ENCODE measurements at places on chromosomes 11 and 22.

DNA sequence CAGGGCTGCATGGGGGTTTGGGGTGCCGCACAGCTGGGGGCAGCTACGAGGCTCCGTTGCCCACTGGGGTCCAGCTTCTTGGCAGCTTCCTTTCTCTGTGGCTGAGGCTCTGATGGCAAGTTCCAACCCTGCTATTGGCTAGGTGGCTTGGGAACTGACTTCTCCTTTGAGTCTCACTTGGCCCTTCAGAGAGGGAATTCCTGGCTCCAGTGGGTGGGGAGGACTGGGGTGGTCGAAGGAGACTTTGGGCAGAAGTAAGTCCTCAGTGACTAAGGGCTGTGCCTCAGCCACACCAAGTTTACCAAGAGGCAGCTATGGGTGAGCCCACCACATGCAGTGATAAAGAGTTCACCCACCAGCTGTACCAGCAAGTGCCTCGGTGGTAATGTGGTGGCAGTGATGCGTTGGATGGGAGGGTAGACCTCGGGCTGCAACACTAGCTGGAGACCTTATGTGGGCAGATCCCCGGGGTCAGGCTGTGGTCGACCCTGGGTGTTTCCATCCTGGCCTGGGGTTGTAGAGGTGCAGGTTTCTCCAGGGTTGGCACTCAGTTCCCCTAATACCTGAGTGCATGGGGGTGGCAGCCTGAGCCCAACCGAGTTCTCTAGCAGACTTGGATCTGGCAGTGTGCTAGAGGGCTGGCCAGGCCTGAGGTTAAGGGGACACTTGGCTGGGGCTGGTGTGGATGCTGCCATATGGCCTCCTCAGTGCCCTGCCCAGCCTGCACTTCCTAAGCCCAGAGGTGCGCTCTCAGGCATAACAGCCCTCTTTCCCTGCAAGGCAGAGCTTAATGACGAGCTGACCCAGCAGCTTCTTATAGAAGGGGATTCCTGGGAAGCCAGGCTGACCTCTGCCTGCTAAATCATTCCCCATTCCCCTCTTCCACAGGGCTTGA is 197.0 kb upstream of the CADM1 start:
- DNase-seq: no peak

DNA sequence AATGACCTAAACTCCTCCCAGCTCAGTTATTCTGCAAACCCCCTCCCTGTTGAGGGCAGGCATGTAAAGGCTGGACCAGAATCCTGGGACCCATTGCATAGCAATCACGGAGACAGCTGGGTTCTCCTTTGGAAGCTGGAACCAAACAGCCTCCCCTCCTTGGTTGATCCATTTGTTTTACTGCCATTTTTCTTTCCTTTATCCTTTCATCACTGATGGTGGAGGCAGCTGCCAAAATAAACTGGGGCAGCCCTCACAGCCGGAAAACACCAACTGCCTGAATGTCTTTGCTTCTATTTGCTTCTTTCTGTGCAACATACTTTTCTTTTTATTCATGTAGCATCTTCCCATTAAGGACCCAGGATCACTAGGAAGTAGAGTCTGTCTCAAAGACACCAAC is 150.0 kb upstream of the SYT13 start:
- no peak for DNase-seq

DNA sequence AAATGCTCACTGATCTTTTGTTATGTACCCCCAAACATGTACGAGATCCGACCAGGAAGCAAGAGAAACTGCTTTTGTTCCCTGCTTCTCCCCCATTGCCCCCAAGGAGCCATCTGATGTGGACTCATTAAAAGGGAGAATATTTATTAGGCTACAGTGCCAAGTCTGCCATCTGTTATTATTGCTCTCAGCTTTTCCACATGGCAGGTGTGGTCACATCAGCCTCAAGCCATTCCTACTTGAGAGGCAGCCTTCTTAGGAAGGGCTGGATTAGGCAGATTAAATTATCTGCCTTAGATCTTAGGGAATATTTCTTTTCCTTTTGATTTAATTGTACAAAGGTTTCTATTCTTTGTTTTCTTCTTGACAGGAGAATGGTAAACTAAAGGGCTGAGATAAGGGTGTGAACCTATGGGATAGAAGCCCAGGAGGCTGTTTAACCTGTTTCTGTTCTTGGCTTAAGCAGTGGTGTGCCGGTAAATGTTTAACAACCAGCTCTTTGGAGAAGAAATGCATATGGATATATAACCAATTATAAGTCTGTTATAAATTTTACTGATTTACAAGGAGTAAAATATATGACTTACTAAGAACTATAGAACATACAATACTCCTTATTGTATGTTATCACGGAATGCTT is 88.8 kb downstream of the PDHX start:
- no peak for DNase-seq

DNA sequence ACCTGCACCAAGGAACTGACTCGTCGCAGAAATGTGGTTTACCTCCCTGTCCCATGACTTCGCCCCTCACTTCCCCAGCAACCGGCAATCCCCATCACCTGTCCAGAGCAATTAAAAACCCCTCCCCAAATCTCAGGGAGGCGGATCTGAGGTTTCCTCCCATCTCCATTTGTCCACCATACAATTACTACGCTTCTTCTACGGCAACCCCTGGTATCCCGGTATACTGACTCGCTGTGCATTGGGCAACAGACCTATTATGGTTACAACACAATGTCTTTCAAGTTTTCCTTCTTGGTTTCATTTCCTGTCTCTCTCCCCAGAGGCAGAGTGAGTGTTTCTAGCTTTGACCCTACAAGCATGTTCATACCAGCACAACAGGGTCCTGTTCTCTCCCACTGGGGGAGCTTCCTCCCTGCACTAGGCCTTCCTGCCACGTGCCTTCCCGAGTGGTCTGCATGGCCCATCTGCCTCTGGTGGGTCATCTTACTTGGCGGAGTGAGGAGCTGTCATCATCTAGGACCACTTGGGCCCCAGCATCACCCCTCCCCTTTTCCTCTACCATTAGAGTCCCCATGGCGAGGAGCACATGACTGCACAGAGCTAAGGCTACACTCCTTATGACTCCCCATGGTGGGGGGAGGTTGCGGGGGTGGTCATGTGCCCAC is 30.3 kb upstream of the NAP1L4 start:
- DNase-seq: no peak

DNA sequence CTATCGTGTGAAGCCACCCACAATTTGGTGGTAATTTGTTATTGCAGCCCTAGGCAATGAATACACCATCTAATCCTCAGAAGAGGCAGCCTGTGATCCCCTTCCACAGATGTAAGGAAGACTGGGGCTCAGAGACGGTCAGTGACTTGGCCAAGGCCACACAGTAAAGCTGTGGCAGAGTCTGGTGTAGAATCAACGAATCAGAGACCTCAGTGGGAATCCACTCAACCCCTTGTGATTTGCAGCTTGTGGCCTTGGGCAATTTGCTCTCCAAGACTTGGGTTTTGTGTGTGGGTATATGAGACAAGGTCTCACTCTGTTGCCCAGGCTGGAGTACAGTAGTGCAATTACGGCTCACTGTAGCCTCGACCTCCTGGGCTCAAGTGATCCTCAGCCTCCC is 1.9 kb downstream of the LGALS2 start:
- DNase-seq: no peak

DNA sequence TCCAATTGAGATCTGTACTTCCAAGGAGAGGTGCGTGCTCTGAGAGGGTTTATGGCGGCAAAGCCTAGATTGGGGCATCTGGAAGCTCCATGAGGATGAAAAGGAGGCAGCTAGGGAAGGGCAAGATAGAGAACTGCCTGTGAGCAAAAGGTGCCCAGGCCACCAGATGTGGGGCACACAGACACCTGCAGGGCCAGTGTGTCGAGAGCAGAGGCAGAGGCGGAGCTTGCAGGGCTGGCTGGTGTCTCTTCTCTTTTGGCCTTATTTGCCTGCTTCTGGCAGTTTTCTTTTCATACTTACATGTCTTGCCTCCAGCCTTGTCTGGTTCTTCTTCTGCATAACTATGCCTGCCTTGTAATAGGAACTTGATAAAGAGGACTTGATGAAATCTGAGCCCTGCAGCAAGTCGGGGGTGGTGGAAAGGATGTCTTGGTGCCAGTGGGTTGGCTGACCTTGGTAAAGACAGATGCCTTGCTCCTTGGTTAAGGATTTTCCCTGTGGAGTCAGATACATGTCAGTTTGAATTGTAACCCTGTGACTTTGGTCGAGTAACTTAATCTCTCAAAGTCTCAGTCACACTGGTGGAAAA is 680.3 kb downstream of the NTM start:
- DNase-seq: no peak
